ENCODE measurements at places on chromosomes 5 and 9.

- no peak for DNase-seq
Observed at GRCh38 chr5:169988206-169988605, 7.9 kb upstream of the INSYN2B start.

DNA sequence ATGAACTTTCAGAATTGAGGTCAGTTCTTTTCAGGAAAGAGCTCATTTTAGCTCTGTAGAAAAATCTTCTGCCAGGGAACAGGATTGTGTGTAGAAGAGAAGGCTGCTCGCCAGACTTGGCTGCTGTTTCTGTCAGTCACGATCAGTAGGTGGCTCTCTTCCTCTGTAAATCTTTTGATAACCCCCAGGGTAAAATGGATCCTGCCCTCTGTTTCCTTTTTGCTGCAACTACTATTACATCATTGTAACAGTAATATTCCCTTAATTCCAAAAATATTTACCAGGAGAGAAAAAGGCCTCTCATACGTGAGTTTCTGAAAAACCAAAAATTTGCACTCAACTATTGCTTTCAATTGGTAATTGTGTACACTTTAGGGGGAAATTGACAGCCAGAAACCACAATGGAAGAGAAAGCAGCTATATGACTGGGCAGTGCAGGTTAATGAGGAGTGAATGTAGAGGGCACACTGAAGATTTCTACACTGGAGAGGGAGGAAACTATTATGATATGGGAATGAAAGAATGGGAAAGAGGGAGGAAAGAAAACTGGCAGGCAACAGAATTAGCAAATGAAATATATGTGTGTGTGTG is 12.3 kb downstream of the IFNA21 start:
- peak; percentile 44 for DNase-seq

DNA sequence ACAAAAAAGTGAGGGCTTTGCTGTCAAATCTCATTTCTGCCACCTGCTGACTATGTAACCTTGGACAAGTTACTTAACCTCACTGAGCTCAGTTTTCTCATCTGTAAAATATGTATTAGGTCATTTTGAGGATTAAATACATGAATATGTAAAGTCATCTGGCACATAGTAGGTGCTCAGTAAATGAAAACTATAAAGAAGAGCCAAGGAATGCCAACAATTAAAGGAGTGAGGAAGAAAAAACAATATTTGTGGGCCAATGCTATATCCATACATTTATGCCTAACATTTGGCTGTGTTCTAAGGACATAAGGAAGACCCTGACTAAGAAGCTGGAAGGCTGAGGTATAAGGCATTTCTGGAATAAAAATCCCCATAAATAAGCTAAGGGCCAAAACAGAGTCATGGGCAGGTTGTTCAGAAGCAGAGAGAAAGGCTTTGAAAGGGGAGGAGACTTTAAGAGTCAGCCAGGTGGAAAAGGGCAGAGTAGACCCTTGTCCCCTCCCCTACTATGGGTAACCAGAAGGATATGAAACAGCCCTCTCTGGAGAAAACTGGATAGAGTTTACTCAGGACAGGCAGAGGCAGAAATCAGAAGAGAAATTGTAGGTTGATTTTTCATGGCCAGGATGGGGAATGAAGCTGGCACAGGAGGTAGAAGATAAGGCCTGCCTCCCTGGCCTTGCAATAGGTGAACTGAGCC is 47.6 kb upstream of the SIL1 start:
- no peak for DNase-seq

DNA sequence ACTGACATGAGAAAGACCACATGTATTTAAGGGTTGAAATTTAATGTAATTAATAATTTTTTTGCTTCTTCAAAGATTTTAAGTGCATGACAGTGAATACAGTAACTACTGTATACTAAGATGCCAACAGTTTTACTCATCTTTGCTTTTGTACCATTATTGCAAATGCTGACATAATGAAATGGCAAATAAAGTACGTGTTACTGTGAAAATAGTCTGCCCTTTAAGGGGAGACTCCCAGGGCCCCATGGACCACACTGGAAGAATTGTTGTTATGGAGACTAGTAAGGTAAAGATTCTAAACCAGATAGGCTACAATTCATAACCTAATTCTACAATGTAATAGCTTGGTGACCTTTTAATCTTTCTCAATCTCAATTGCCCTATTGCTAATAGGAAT is 84.7 kb downstream of the NR3C1 start:
- DNase-seq = no peak

DNA sequence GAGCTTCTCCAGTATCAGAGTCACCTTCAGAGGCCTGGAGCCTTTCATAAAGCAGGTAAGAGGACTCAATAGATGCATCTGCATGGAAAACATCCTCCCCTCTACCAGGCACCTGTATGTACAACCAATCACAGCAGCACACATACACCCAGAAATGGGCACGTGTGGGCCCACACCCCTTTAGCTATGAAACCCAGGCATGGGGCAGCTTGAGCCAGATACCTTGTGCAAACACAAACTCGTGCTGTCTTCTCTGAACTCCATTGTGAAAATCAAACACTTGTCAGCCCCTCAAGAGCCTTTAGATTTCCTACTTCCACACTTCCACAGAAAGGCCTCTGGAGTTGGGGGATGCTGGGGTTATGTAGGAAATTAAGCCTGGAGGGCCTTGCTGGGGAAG is 1.1 kb upstream of the CSF2 start:
- no peak for DNase-seq

DNA sequence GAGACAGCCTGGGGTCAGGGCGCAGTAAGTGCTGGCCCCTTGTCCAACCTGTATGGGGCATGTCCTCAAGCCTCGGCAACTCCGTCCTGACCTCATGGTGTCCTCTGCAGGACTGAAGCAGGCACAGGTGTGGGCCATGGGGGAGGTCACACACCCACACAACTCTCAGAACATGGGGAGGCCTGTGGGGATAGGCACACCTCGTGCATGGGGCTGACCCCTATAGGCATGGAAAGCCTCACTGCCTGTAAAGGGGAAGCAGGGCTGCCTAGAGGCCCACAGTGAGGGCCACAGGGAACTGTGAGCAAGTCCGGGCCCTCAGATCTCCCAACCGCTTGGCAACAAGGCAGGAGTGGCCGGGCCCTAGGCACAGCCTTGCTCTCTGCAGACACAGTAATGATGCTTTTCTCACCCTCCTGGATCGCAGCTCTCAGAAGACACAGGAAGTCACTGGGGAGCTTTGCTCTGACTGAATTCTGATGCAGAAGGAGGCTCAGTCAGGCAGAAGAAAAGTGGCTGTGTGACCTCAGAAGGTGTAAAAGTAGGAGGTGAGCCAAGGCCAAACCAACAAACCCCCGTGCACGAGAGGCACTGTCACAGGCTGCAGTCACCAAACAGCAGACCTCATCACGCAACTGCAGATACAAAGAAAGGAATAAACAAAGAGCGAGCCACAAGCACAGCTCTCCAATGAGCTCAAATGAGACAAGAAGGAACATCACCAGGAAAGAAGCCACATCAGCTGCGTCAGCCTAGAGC is 5.4 kb downstream of the IPPK start:
- peak; percentile 84 for DNase-seq

DNA sequence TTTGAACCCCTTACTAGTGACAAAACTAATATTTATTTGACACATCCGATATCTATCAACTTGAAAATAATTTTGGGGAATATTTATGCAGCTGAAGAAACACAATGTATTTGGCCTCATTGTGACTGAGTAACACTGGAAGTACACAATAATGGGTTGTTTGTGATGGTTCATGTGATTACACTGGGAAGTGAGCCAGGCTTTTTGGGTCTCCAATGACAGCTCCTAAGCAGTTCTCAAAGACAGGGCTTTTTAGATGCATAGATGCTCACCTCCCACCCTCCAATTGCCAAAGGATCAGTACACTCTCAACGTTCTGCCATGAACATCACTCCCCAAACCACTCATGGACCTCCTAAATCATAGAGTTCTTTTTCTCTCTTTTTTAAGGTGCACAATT is 170.0 kb downstream of the SLC24A2 start:
- no peak for DNase-seq

- no peak for DNase-seq
Observed at GRCh38 chr9:103545260-103545659, 548.8 kb upstream of the SMC2 start.

- no peak for DNase-seq
Observed at GRCh38 chr5:150511578-150512367, 3.8 kb downstream of the NDST1 start.

DNA sequence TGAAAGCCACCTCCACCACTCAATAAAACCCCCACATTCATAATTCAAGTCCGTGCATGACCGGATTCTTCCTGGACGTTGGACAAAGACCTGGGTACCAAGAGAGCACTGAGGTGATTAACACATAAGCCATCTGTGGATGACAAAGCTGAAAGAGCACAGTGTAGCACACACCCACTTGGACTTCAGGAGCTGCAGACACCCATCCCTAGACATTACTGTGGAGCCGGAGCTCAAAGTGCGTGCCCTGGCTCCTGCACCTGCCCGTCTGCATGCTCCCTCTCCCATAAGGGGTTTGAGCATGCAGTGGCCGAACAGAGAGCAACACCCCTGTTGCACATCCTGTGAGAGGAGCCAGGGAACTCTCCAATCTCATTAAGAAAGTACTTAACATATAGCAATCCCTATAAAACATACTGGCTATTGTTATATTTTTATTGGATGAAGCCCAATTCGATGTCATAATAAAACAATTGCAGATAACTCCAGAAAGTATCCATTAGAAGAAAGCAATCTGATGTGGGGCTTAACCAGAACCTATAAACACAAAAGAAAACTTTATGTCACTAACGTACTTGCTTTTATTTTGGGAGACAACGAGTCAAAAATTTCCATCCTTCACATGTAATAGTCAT is 1174.2 kb upstream of the C9orf72 start:
- DNase-seq = no peak

DNA sequence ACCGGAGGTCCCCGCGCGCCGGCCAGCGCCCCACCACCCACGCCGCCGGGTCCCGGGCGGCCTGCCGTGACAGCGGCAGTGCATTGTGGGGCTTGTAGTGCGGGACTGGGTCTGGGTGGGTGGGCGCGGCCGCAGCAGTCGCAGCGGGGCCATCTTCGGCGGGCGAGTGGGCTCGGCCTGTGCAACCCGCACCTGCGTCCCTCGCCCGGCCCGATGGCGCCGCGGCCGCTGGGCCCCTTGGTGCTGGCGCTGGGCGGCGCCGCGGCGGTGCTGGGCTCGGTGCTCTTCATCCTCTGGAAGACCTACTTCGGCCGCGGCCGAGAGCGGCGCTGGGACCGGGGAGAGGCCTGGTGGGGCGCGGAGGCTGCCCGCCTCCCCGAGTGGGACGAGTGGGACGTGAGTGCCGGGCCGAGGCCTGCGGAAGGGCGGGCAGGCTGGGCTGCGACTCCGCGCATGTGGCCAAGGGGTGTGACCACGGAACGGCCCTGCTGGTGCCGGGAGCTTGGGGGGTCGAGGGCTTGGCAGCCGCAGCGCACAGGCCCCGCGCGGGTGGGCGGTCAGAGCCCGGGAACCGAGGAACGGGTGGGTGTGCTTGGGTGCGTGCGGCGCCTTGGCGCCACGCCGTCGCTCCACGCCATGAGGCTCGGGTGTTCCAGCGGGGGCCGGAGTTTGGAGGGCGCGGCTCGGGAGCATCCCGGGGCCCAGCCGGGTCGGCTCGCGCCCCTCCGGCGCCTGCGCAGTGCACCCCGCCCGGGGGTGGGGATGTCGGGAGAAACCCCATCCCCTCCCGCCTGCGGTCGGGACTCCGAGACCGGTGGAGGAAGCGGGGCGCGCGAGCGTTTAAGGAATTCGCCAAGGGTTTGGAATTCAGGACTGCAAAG is at the start of gene ARL10:
Gene ARL10 (plus strand): TSS at position 137 of the 881 bp plus-strand sequence. CDS start 77 bp downstream, at position 214.
- DNase-seq = peak; percentile 66

GRCh38 chr5:156824800-156825199 is 25.3 kb upstream of the PPP1R2B start:
- DNase-seq = no peak

DNA sequence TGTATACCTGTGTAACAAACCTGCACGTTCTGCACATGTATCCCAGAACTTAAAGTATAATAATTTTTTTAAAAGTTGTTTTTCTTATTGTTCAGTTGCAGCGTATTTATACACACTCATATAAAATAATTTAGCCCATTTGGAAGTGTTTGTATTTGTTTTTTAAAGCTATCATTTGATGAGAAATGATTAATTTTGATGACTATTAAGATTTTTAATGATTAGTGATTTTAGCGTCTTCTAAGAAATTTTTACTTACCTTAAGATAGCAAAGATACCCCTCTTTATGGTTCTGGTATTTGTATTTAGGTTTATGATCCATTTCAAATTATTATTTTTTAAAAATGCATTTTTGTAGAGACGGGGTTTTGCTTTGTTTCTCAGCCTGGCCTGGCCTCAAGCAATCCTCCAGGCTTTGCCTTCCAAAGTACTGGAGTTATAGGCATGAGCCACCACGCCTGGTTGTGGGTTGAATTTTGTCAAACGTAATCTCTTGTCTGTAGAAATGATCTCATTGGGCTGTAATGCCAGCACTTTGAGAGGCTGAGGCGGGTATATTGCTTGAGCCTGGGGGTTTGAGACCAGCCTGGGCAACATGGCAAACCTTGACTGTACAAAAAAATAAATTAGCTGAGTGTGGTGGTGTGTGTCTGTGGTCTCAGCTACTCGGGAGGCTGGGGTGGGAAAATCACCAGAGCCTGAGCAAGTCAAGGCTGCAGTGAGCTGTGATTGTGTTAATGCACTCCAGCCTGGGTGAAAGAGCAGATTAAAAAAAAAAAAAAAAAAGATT is 26.9 kb downstream of the CSNK1G3 start:
- DNase-seq = no peak

- no peak for DNase-seq
Observed at GRCh38 chr5:69493396-69494133, 975 bp downstream of the OCLN start.

DNA sequence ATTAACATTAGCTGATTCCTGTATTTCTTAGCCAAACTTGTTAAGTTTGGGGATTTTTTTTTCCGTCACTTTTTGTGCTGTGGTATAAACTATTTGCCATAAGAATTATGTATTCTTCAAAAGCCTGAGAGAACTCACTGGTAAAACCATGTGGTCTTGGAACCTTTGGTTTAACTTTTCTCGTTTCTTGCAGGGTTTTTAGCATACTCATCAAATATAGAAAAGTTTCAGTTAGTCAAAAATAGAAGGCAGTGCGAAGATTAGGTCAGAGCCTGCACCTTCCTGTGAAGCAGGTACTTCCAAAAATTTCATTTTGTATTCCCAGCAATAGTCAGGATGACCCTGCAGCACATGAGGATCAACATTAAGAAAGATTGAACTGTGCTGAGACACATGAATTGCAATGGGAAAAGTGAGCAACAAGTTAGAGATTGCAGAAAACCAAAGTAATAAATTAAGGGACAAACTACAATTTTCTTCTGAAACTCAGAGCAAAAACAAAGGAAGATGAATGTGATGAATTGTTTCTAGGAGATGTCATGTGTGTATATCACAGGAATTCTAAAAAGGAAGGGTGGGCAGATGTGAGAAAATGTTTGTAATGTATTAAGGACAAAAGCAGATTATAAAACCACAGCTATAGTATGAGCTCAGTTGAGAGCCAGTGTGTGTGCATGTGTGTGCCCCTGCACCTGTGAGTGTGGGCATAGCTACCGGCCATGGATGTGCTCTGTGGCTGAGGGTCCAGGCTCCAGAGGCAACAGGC is 102.2 kb downstream of the ANGPTL2 start:
- no peak for DNase-seq

DNA sequence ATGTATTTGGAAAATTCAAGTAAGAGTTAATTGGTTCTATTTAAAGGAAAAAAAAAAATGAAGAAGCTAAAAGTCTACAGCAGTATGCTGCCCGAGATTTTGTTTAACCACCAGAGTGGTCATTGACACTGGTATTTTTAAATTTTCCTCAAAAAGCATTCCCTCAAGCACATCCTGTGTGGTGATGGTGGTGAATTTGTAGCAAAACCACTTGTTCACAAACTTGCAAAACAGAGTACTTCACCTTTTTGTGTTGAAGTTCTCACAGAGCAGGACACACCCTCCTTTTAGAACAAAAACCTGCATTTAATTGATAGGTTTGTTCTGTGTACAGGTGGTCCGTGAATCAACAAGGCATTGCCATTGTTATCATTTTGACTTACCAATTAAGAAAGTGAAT is 374.2 kb downstream of the EFNA5 start:
- DNase-seq = peak; percentile 25

Data from CD8-positive, alpha-beta T cell (primary cell).